Ovary (tissue), 10 donors: ENCODE measurements at places on chromosomes 2 and 18. TPM values are rescaled to one million over a fixed set of nuclear protein-coding genes. Genes with fewer than 3 reads are reported as not detected.

- peak within 1 kb of the TSS; percentile 7 for H3K4me3 ChIP-seq
- H3K27ac ChIP-seq: no peak within 1 kb of the TSS
- H3K36me3 ChIP-seq: no peaks in the 10 kb centered on the region
- no peak for DNase-seq
Measured at GRCh38 chr2:95025406-95026319, at the start of gene MAL. TSS of gene MAL (plus strand) at chr2:95025708. CDS start at chr2:95025793, 85 bp downstream.

DNA sequence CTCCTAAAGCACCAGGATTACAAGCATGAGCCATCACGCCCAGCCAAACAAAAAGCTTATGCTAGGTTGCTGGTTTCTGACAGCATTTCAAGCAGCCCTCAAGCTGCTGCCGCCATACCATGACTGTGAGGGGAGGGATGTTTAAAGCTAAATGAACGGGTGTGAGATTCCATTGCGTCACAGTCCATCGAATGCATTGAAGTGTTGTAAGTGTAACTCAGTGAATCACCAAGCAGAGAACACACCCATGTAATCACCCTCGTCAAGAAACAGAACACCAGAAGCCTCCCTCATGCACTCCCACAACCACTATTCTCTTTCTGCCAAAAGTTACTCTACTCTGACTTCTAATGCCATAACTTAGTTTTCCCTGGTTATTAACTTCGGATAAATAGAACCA lies 32.8 kb upstream of the MC5R start:
- no peaks in the 10 kb centered on the region for H3K4me1 ChIP-seq
- no peak overlapping the region for H3K4me3 ChIP-seq
- DNase-seq: no peak
- no peaks in the 10 kb centered on the region for H3K36me3 ChIP-seq

- peaks cover 12% of the 10 kb centered on the region for H3K4me1 ChIP-seq
- DNase-seq: no peak
- H3K27ac ChIP-seq: peak overlapping the region; percentile 98
- H3K36me3 ChIP-seq: no peaks in the 10 kb centered on the region
- H3K27me3 ChIP-seq: no peaks in the 10 kb centered on the region
- peak overlapping the region; percentile 98 for H3K4me3 ChIP-seq
Measured at GRCh38 chr2:105396254-105397024, 2.4 kb downstream of the FHL2 start.

- H3K4me3 ChIP-seq: no peak overlapping the region
- H3K4me1 ChIP-seq: no peaks in the 10 kb centered on the region
- no peak overlapping the region for H3K27ac ChIP-seq
- DNase-seq: no peak
- H3K27me3 ChIP-seq: no peaks in the 10 kb centered on the region
Measured at GRCh38 chr2:112701052-112701451, 19.8 kb upstream of the NT5DC4 start.

- H3K27me3 ChIP-seq: no peaks in the 10 kb centered on the region
- no peak for DNase-seq
Measured at GRCh38 chr2:68789603-68790002, 55.0 kb downstream of the ARHGAP25 start.

GRCh38 chr18:23235860-23236259 lies 100.6 kb downstream of the CABLES1 start:
- H3K27me3 ChIP-seq: no peaks in the 10 kb centered on the region
- H3K4me1 ChIP-seq: peaks cover 11% of the 10 kb centered on the region
- H3K27ac ChIP-seq: no peak overlapping the region

GRCh38 chr2:1837458-1837857 lies 93.1 kb upstream of the PXDN start:
- no peaks in the 10 kb centered on the region for H3K36me3 ChIP-seq
- H3K4me1 ChIP-seq: no peaks in the 10 kb centered on the region
- H3K27ac ChIP-seq: no peak overlapping the region
- no peak overlapping the region for H3K4me3 ChIP-seq
- H3K27me3 ChIP-seq: no peaks in the 10 kb centered on the region

GRCh38 chr2:181900007-181900651 lies 8.6 kb downstream of the ITPRID2 start:
- DNase-seq: no peak
- no peaks in the 10 kb centered on the region for H3K36me3 ChIP-seq
- no peaks in the 10 kb centered on the region for H3K27me3 ChIP-seq
- no peak overlapping the region for H3K27ac ChIP-seq
- no peak overlapping the region for H3K4me3 ChIP-seq

- no peaks in the 10 kb centered on the region for H3K27me3 ChIP-seq
- no peaks in the 10 kb centered on the region for H3K36me3 ChIP-seq
- DNase-seq: no peak
- no peaks in the 10 kb centered on the region for H3K4me1 ChIP-seq
Measured at GRCh38 chr2:98815795-98816194, 84.9 kb upstream of the MGAT4A start.

DNA sequence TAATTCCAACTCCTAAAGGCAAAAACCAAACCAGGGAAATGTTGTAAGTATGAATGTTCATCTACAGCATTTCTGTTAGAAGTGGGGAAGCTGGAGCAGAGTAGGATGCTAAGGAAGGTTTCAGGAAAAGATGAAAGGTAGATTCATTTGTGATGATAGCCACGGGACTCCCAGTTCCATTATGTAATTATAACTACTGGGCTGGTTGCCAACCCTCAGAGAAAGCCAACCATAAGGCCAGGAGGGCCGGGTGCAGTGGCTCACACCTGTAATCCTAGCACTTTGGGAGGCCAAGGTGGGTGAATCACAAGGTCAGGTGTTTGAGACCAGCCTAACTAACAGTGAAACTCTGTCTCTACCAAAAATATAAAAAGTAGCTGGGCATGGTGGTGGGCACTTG lies 288.9 kb upstream of the ETAA1 start:
- H3K36me3 ChIP-seq: no peaks in the 10 kb centered on the region
- no peaks in the 10 kb centered on the region for H3K27me3 ChIP-seq
- DNase-seq: no peak
- H3K27ac ChIP-seq: no peak overlapping the region
- no peak overlapping the region for H3K4me3 ChIP-seq
- no peaks in the 10 kb centered on the region for H3K4me1 ChIP-seq

DNA sequence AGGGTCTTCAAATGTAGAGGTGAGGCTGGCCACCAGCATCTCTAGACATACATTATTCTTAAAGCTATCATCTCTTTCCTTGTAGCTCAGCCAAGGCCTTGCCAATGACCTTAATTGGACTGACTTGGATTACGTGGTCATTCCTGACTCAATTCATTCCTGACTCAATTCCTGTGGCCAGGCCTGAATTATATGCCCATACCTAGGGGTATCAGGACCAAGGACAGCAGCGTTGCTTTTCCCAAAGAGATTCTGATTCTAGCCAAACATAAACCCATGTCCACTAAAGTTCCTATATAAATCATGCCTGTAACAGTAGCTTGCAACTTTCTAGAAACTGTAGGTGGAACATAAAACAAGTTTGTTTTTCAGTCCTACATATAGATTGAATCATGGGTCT lies 231.7 kb downstream of the ARL6IP6 start:
- no peaks in the 10 kb centered on the region for H3K36me3 ChIP-seq
- H3K4me3 ChIP-seq: no peak overlapping the region

DNA sequence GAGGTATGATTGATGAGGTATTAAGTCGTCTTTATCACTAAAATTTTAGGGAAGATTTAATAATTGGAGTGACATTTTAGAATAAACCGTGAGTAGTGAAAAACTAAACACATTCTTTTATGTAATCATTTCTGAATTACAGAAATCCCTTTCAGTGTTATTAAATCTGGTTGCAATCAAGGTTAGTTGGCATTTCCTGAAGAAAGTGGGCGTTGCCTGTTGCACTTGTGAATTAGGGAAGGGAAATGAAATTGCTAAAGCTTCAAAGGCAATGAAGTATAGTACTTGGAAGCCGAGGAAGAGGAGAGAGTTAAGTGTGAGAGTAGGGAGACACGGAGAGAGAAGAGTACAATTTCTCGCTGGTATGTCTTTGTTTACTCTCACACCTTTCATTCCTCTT lies 274.5 kb downstream of the SLC8A1 start:
- H3K4me1 ChIP-seq: no peaks in the 10 kb centered on the region
- H3K27ac ChIP-seq: no peak overlapping the region
- no peak overlapping the region for H3K4me3 ChIP-seq
- H3K36me3 ChIP-seq: no peaks in the 10 kb centered on the region
- H3K27me3 ChIP-seq: no peaks in the 10 kb centered on the region
- DNase-seq: no peak

DNA sequence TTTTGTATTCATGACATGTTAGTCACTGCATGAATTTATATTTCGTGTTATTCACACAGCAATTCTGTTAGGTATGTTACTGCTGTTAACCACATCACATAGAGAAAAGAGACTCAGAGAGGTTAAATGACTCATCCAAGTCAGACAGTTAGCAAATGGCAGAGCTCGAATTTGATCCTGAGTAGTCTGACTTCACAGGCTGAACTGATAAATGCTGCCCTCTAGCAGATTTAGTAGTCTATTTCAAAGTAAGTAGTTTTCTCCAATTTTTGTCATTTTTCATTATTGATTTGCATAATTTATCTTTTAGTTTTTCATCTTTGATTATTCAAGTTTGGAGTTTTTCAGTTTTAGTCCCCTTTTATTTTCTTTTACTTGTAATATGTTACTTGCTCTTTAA lies 58.3 kb downstream of the WDR7 start:
- no peak overlapping the region for H3K27ac ChIP-seq
- no peaks in the 10 kb centered on the region for H3K4me1 ChIP-seq
- no peaks in the 10 kb centered on the region for H3K36me3 ChIP-seq
- no peak overlapping the region for H3K4me3 ChIP-seq
- no peak for DNase-seq

GRCh38 chr2:72815655-72816278 lies 10.1 kb downstream of the EXOC6B start:
- H3K27me3 ChIP-seq: no peaks in the 10 kb centered on the region
- no peak for DNase-seq
- no peaks in the 10 kb centered on the region for H3K36me3 ChIP-seq
- H3K27ac ChIP-seq: no peak overlapping the region
- H3K4me1 ChIP-seq: no peaks in the 10 kb centered on the region

DNA sequence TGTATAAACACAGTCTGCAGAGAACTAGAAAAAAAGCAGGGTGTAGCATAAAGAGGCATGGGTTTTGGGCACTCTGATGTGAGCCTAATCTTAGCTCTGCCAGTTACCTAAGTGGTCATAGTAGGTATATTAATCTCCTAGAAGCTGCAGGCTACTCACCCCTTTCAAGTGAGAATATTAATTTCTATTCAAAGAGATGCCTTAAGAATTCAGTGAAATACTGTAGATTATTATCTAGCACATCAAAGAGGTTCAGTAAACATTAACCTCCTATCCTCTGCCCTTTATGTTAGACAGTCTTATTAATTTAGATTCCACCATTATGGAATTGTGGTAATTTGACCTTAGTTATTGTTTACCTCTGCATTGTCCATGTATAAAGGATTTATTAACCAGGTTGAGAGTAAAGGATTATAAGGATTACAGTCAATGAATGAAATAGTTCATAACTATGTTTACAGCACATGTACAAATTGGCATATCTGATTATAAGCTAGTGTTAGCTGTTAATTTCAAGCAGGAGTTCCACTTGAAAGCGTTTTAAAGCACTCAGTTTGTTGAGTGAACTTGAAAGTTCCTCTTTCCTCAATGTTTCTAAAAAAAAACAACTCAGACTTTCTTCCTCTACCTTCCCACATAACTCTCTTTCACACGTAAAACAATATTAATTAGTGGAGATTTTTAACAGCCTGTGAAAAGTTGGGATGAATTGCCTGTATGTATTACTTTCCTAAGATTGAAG lies 150.6 kb upstream of the EPC2 start:
- no peaks in the 10 kb centered on the region for H3K27me3 ChIP-seq
- H3K27ac ChIP-seq: no peak overlapping the region
- H3K36me3 ChIP-seq: no peaks in the 10 kb centered on the region
- no peaks in the 10 kb centered on the region for H3K4me1 ChIP-seq
- H3K4me3 ChIP-seq: no peak overlapping the region

DNA sequence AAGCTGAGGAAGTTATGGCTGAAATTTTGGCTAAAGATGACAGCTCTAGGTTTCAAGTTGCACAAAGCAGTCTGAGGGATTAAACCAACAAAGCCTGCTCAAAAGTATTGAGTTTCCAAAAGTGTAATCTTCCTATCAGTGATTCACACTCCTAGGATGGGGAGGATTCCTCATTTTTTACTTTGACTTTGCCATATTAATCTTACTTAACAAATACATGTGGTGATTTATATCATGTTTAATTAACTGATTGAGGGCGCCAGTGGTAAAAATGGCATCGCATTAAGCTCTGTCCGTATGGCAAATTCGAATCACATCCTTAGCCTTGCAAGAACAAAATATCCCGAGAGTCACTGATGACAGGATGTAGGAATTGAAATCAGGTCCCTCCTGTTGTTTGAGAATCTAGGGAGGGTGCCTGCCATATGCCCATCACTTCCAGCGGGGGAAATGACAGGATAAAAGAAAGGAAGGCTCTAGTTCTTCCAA lies 78.1 kb upstream of the ETAA1 start:
- H3K27ac ChIP-seq: no peak overlapping the region
- no peak overlapping the region for H3K4me3 ChIP-seq
- no peaks in the 10 kb centered on the region for H3K27me3 ChIP-seq
- H3K36me3 ChIP-seq: no peaks in the 10 kb centered on the region
- no peak for DNase-seq
- H3K4me1 ChIP-seq: peaks cover 3% of the 10 kb centered on the region

DNA sequence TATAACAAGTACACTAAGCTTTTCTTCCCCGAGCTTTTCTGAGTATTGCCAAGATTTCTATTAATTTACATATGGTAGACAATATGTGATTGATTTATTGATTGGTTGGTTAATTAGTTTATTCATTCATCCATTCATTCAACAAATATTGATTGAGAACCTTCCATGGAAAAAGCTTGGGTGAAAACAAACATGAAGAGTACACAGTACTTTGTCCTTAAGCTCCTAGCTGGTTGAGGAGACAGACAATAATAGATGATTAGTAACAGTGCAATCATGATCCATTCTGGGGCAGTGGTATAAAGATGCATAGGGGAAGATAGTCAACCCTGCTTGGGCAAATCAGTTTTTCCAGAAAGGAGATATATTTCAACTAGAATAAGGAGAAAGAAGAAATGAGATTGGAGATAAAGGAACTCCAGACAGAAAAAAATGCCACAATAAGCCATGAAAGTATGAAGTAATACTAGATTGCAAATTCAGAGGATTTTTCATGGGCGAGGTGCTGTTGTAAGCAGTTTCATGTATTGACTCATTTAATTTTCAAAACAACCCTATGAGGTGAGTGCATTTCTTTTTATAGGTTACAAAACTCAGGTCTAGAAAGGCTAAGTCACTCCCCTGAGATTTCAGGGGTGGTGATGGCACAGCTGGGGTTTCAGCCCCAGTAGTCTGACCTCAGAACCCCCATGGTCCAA lies 129.5 kb downstream of the RND3 start:
- DNase-seq: no peak
- H3K4me3 ChIP-seq: no peak overlapping the region
- no peaks in the 10 kb centered on the region for H3K27me3 ChIP-seq
- H3K27ac ChIP-seq: no peak overlapping the region
- H3K36me3 ChIP-seq: no peaks in the 10 kb centered on the region

Gene IL1A
- polyA plus RNA-seq: 0.07 TPM

Gene CYS1
- polyA plus RNA-seq: 5.9 TPM

Gene ACP1
- 83.9 TPM for polyA plus RNA-seq
